Progenitor cell of endocrine pancreas (in vitro differentiated cells): ENCODE measurements at places on chromosomes 6 and 20.

DNA sequence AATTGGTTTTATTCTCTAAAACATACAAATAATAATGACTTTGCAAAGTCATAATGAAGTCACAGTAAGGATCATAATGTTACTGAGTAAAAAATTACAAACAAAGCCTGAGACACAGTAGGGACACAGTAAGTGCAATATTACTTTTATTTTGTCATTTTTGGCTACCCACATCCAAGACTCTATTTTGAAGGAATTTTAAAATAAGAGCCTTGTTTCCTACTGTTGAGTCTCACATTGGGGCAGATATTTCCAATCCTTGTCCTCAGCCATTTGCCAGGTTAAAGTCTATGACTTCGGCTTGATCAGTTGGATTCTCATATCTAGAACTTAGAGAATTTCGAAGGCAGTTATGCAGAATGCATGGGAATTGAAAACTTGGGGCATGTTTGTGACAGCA, 10.8 kb upstream of the RHAG start:
- no peaks in the 10 kb centered on the region for H3K36me3 ChIP-seq
- no peak overlapping the region for H3K27ac ChIP-seq
- H3K4me3 ChIP-seq: no peak overlapping the region
- DNase-seq: no peak
- no peaks in the 10 kb centered on the region for H3K4me1 ChIP-seq

- no peak overlapping the region for H3K4me3 ChIP-seq
- H3K4me1 ChIP-seq: peaks cover 8% of the 10 kb centered on the region
- no peaks in the 10 kb centered on the region for H3K27me3 ChIP-seq
- no peaks in the 10 kb centered on the region for H3K36me3 ChIP-seq
These were observed 112.7 kb downstream of the SLC35B3 start for GRCh38 chr6:8322659-8323058.

- no peaks in the 10 kb centered on the region for H3K36me3 ChIP-seq
- H3K4me1 ChIP-seq: peaks cover 21% of the 10 kb centered on the region
- peak; percentile 66 for DNase-seq
- no peaks in the 10 kb centered on the region for H3K27me3 ChIP-seq
- peak overlapping the region; percentile 99 for H3K27ac ChIP-seq
These were observed 70.9 kb downstream of the HFE start for GRCh38 chr6:26158076-26158580.

- H3K36me3 ChIP-seq: no peaks in the 10 kb centered on the region
- no peaks in the 10 kb centered on the region for H3K4me1 ChIP-seq
- DNase-seq: peak; percentile 2
- peaks cover 12% of the 10 kb centered on the region for H3K27me3 ChIP-seq
- no peak overlapping the region for H3K4me3 ChIP-seq
- no peak overlapping the region for H3K27ac ChIP-seq
These were observed 141.3 kb upstream of the PMEPA1 start for GRCh38 chr20:57851025-57851682.

GRCh38 chr20:54127855-54128574, 45.8 kb downstream of the CYP24A1 start:
- peaks cover 10% of the 10 kb centered on the region for H3K4me1 ChIP-seq
- H3K27me3 ChIP-seq: no peaks in the 10 kb centered on the region
- no peak overlapping the region for H3K4me3 ChIP-seq
- DNase-seq: no peak
- H3K27ac ChIP-seq: no peak overlapping the region

DNA sequence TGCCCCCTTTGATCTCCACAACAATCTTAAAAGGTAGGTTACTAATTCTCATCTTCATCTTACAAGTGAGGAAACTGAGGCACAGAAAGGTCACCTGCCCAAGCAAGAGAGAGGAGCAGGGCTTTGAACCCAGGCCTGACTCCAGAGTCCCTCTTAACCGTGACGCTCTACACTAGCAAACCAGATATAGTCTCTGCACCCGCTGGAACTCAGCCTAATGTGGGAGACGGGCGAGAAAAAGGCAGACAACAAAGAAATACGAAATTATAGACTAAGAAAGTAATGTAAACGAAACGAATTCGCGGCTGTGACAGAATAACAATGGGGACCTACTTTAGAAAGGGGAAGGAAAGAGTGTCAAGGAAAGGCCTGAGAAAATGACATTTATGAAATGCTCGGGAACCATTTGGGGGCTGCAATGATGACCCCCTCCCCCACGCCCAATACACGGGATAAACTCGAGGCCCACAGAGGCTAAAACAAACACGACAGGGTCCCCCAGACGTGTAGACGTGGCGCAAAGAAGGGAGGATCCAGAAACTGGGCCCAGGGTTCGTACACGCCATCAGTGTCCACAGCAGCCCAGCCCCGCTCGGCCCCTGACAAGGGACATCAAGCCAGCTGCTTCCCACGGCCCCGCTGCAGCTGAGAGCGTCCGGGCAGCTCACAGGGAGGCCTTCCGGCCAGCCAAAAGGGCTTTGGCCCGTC, 637 bp downstream of the TRPC4AP start:
- H3K27ac ChIP-seq: peak overlapping the region; percentile 94
- no peaks in the 10 kb centered on the region for H3K27me3 ChIP-seq
- H3K4me1 ChIP-seq: peaks cover 29% of the 10 kb centered on the region
- H3K4me3 ChIP-seq: peak overlapping the region; percentile 79
- no peak for DNase-seq

DNA sequence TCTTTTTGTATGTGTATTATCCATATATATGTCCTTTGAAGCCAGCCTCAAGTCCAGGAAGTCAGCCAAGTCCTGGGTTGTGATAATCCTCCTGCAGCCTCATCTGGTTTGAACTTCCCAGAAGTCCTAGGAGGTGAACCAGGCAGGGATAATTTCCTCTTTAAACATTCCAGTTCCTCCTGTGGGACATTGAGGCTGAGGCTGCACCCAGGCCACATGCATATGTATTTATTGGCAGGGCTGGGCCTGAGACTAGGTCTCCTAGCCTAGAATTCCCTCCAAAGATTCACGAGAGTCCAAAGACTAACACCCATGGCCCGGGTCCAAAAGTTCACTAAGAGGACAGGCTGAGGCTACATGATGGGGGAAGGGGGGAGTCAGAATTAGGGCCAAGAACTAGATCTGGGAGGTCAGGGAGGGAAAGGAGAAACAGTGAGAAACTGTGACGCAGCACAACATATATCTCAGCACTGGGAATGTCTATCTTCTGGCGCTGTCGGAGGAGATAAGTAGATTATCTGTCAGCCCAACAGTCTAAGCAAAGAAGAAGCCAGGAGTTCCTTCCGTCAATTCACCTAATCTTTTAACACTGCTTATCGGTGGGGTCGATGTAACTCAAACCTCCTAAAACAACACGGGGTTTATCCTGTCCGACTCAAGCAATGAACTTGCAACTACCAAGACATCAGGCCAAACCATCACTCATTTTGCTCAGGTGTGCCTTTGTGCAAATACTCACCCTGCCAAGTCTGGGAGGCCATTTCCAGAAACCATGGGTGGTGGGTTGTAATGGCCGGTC, 43.3 kb downstream of the SNX5 start:
- H3K4me1 ChIP-seq: peaks cover 30% of the 10 kb centered on the region
- H3K27me3 ChIP-seq: peaks cover 13% of the 10 kb centered on the region
- no peak overlapping the region for H3K27ac ChIP-seq
- no peak overlapping the region for H3K4me3 ChIP-seq
- no peaks in the 10 kb centered on the region for H3K36me3 ChIP-seq
- no peak for DNase-seq

GRCh38 chr6:14499841-14500240, 382.3 kb downstream of the CD83 start:
- no peaks in the 10 kb centered on the region for H3K27me3 ChIP-seq
- H3K36me3 ChIP-seq: peaks cover 6% of the 10 kb centered on the region
- DNase-seq: no peak

- no peaks in the 10 kb centered on the region for H3K4me1 ChIP-seq
- no peaks in the 10 kb centered on the region for H3K27me3 ChIP-seq
- H3K36me3 ChIP-seq: peaks cover 4% of the 10 kb centered on the region
- H3K4me3 ChIP-seq: no peak overlapping the region
These were observed 196.1 kb upstream of the RUNX2 start for GRCh38 chr6:45132059-45132458.

DNA sequence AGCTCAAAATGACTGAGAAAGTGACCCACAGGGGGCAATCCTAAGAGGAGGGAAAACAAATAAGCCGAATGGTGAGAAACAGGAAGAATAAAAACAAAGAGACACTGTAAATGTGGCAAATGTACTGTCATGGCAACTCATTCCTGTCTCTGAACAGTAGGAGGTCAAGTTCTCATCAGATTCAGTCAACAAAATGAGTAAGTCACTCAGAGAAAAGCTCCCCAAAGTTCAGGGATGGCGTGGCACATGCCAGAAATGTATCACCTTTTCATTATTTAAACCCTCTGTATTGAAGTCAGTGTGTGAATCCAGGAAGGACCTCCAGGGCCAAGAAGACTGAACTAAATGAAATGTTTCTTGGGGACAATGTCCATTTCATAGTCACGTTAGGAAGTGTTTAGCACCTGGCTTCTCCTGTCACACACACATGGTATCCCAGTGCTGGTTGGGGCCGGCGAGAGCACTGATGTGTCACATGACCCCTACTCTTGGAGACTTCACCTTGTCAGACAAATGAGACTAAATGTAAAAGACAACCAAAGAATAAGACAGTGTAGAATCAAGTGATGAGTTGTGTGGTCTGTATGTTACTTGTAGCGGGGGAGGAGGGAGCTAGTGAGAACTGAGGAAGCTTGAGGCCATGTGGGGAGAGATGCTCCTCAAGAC, 20.7 kb downstream of the CNR1 start:
- no peak for DNase-seq
- H3K4me3 ChIP-seq: no peak overlapping the region
- peaks cover 17% of the 10 kb centered on the region for H3K36me3 ChIP-seq
- no peaks in the 10 kb centered on the region for H3K27me3 ChIP-seq
- H3K27ac ChIP-seq: no peak overlapping the region

DNA sequence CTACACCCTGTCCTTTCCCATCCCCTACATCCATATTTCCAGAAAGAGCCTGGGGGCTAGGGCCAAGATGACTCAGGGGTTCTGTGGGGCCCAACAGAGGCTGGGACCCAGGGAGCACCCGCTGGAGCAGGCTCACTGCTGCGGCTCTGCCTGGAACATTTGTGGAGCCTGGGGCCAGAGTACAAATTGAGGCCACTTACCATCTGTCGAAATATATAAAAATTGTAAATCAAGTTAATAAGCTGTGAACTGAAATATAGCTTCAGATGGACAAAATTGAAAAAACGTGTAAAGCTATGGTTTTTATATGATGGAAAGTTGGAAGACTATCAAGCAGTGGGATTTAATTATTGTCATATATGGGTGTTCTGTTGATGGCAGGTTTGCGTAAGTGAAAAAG, 82.9 kb upstream of the ATXN1 start:
- H3K4me1 ChIP-seq: peaks cover 20% of the 10 kb centered on the region
- DNase-seq: no peak
- no peak overlapping the region for H3K27ac ChIP-seq
- H3K27me3 ChIP-seq: no peaks in the 10 kb centered on the region

- no peaks in the 10 kb centered on the region for H3K36me3 ChIP-seq
- H3K27me3 ChIP-seq: no peaks in the 10 kb centered on the region
- DNase-seq: no peak
- H3K27ac ChIP-seq: no peak overlapping the region
- H3K4me1 ChIP-seq: peaks cover 42% of the 10 kb centered on the region
These were observed 94.9 kb downstream of the JARID2 start for GRCh38 chr6:15340775-15341174.

- no peak overlapping the region for H3K27ac ChIP-seq
- peaks cover 9% of the 10 kb centered on the region for H3K27me3 ChIP-seq
- no peak overlapping the region for H3K4me3 ChIP-seq
- H3K36me3 ChIP-seq: no peaks in the 10 kb centered on the region
- DNase-seq: no peak
- peaks cover 1% of the 10 kb centered on the region for H3K4me1 ChIP-seq
These were observed 393.8 kb downstream of the CDH26 start for GRCh38 chr20:60352017-60352416.

DNA sequence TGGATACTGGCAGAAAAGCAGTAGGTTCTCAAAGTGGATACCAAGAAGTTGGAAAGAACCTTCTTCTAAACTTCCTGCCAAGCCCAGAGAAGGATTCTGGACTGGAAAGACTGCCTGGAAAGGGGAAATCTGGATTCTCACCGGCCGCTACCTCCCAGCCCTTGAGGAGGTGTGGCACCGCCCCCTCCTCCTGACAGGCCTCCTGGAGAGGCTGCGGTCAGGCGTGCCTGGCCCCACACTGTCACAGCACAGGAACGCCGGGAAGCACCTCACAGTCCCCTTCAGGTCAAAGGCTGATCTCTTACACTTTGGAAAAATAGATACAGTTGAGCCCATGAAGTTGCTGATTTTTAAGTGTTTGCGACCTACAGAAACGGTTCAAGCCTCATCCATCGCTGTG, 16.3 kb upstream of the PDE10A start:
- no peak overlapping the region for H3K27ac ChIP-seq
- no peaks in the 10 kb centered on the region for H3K36me3 ChIP-seq
- peaks cover 4% of the 10 kb centered on the region for H3K4me1 ChIP-seq
- DNase-seq: no peak
- no peak overlapping the region for H3K4me3 ChIP-seq

DNA sequence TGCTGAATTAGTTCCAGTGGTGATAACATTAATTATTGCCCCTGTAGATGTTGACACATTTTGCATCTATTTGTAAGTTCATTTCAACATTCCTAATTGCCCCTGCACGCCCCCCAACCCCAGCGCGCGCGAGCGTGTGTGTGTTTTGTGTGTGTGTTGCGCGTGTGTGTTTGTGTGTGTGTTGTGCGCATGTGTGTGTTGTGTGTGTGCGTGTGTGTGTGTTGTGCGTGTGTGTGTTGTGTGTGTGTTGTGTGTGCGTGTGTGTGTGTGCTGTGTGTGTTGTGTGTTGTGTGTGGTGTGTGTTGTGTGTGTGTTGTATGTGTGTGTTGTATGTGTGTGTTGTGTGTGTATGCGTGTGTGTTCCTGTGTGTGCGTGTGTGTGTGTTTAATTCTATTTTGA, 245.7 kb upstream of the GMDS start:
- peaks cover 1% of the 10 kb centered on the region for H3K36me3 ChIP-seq
- H3K4me1 ChIP-seq: no peaks in the 10 kb centered on the region
- DNase-seq: no peak
- no peaks in the 10 kb centered on the region for H3K27me3 ChIP-seq

DNA sequence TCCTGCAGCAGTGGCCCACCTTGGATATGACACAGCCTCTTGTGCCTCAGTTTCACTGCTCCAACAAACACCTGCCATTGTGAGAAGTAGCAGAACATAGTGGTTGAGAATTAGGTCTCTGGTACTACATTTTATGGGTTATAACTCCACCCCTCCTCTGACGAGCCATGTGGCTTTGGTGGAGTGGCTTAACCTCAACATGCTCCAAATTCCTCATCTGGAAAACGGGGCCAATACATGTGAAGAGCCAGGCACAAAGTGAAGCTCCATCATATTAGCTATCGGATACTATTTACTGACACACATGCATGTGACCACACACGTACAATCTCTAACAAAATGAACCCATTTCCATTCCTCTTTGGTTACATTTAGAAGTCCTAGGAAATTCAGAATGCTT, 8.4 kb upstream of the KIZ start:
- no peak overlapping the region for H3K4me3 ChIP-seq
- no peak for DNase-seq
- peaks cover 33% of the 10 kb centered on the region for H3K27me3 ChIP-seq
- H3K27ac ChIP-seq: no peak overlapping the region
